ENCODE measurements at places on chromosomes 4 and X.

- DNase-seq = no peak
These were observed 146.1 kb downstream of the CBR4 start for GRCh38 chr4:168863719-168864647.

DNA sequence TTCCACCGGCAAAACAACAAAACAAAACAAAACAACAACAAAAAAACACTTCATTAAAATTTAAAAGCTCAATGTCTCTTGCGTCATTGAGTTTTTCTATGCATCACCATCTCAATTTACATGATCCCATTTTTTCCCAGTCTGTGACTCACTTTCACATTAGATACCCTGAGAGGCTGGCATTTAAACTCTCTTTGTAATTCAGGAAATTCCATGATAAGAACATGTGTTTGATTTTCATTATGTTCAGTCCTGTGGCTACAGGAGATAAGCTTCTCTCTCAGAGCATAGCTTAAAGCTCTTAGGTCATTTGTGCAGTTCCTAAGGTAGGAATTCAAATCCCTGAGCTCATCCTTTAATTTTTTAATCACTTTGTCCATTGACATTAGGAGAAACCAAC is 104.6 kb downstream of the NBDY start:
- no peak for DNase-seq

GRCh38 chrX:2466876-2467656 is 33.7 kb downstream of the DHRSX start:
- DNase-seq = no peak

- DNase-seq = no peak
These were observed 136.0 kb upstream of the PABPC4L start for GRCh38 chr4:134337574-134337973.

- DNase-seq = peak; percentile 44
These were observed 36.1 kb upstream of the DOCK11 start for GRCh38 chrX:118459494-118459893.

- no peak for DNase-seq
These were observed 1.1 kb downstream of the GCNA start for GRCh38 chrX:71579136-71579989.

GRCh38 chr4:107449611-107450369 is 270.2 kb downstream of the PAPSS1 start:
- DNase-seq = no peak

DNA sequence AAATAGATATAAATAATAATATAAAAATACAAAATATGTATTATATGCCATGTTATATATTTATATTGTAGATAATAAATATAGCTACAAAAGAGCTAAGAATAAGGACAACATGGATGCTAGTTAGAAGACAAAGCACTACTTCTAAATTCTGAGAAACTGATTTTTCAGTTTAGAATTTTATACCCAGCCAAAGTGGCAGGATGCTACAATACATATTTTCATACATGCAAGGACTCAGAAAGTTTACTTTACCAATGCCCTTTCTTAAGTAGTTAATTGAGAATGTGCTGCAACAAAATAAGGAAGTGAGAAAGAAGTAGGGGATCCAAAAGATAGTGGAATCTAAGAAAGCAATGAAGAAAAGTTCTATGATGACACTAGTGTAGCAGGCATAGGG is 64.5 kb downstream of the PDE5A start:
- no peak for DNase-seq

- no peak for DNase-seq
These were observed 57.3 kb downstream of the AGA start for GRCh38 chr4:177384856-177385397.

DNA sequence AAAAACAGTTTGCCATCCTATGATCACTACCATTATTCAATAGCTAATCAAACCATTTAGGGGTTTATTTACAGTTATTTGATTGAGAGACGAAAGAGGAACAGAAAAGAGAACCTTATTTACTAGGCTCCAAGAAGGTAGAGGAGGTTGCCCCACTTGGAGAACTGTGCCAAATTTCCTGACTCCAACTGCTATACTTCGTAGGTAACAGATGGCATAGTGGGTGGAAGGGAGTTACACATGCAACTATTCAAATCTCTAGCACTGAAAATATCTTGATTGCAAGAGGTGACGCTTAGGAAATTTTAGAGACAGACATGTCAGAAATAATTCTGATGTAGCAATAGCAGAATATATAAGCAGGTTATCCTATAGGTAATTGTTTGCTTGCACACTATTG is 38.0 kb upstream of the TMPRSS11F start:
- peak; percentile 34 for DNase-seq

GRCh38 chr4:84690481-84690880 is 107.6 kb downstream of the CDS1 start:
- no peak for DNase-seq

GRCh38 chr4:40305328-40306170 is 29.6 kb upstream of the CHRNA9 start:
- DNase-seq = no peak

DNA sequence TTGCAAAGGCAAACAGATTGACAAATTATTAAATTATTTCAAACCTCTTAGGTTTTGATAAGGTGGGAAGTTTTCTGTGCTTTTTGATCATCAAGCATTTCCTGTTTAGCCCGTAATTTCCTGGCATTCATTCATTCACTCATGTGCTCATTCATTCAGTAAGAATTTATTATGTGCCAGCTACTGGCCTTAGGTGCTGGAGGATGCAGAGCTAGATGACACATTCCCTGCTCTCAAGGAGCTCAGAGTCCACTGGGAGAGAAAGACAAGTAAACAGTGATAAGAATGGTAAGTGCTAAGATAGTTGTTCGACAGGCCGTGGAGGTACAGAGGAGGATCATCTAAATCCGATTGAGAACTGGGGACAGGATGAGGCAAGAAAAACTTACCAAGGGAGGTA is 153.0 kb downstream of the DCTD start:
- DNase-seq = no peak

DNA sequence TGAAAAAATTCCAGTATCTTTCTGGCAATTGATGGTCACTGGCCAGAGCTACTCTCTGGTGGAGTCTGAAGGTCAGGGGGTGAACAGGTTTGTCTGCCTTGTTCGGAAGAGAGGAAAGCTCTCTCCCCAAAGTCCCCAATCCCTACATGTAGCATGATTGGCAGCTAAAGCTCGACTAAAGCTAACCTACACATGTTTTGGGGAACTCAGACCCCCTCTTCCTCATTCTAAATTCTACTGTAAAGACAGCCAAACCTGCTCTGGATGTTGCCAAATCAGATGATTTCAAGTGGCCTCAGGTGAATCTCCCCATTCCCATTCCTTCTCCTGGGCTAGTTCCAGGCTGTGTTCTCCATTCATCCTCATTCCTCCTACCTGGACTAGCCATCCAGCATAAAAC is 84.1 kb downstream of the MSN start:
- no peak for DNase-seq

DNA sequence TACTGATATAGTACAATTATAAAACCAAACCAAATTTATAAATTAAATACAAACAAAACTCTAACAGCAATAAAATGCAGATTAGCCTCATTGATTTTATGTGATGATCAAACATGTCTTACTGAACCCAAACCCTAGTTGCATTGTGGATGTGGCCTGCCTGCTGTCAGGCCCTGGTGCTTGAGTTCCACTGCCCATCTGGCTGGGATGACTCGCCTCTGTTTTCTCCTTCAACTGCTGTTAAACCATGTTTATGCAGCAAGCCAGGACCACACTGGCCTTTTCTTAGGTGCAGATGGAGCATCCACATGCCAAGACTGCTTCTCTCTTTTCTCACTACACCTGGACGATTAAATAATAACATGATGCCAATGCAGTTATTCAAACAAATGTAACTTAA is 22.6 kb downstream of the NAP1L5 start:
- no peak for DNase-seq

- no peak for DNase-seq
These were observed at the start of gene WAS for GRCh38 chrX:48683411-48683982. Gene WAS (plus strand): TSS chrX:48683799. CDS start chrX:48683854, 55 bp downstream.

GRCh38 chr4:116438981-116439729 is 646.2 kb downstream of the TRAM1L1 start:
- DNase-seq = peak; percentile 17

DNA sequence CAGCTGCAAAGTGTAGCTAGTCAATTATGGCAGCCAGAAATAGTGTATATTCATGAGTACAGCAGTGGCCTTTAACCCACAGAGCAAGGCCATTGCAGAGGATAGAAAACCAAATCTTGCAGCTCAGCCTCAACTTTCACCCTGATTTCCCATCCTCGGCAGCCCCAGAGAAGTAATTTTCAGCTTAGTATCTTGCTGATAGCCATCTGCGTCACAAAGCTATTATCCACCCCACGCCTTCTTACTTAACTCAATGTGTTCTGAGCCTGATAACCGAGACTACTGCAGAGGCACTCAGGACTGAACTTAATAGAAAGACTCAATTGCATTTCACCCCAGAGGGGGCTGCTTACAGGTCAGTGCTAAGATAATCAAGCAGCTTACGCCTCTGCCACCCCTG is 174.5 kb upstream of the MAOA start:
- no peak for DNase-seq

DNA sequence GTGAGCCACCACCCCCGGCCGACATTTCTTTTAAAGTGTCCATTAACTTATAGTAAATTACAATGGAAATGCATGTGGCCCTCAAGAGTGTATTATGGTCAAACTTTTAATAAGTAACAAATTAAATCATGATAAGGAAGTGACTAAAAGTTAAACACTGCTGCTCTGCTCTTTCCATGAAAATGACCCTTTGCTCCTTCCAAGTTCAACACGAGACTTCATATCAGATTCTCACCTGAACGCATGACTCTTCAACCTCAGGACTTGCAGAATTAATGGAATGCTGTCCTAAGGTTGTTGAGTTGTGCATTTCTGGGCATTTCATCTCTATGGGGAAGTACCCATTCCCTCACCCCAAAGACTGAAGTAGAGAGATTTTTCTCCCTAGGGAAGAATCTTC is 27.1 kb downstream of the AWAT2 start:
- no peak for DNase-seq

- DNase-seq = no peak
These were observed 23.4 kb downstream of the FBXW7 start for GRCh38 chr4:152512483-152512882.

DNA sequence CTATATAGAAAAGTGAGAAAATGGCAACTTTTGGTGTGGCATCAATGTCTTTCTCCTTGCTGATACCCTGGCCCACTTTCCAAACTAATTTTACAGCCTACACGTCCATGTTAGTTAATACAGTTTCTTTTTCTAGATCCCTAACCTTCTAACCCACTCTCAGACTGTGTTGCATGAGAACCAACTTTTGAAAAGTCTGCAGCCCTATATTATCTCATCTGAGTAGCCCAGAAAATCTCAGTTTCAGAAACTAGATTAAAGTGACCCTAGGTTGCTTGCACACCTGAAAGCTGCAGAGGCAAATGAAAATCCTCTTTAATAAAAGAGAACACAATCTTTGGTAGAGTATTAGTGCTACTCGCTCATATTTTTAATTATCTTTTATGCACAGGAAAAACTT is 371.6 kb upstream of the EMCN start:
- no peak for DNase-seq

DNA sequence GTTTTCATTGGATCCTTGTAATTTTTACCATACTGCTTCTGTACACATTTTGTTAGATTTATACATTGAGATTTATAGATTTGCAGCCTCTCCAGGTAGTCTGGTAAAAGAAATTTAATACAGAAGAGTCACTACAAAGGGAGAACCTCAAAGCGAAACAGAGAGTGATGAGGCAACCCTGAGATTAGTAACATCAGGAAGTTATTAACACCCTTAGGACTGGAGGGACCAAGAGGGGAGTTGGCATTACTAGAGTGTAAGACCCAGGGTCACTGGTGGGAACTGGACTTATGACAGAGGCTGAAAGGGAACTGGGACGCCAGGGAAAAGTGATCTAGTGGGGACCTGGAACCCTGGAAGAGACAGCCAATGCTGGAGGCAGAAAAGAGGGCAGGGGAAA is 20.6 kb upstream of the MAML3 start:
- DNase-seq = no peak

GRCh38 chr4:76804096-76804495 is 93.8 kb downstream of the SOWAHB start:
- DNase-seq = no peak

- DNase-seq = no peak
These were observed 2361.9 kb downstream of the ARAP2 start for GRCh38 chr4:33882246-33882990.

DNA sequence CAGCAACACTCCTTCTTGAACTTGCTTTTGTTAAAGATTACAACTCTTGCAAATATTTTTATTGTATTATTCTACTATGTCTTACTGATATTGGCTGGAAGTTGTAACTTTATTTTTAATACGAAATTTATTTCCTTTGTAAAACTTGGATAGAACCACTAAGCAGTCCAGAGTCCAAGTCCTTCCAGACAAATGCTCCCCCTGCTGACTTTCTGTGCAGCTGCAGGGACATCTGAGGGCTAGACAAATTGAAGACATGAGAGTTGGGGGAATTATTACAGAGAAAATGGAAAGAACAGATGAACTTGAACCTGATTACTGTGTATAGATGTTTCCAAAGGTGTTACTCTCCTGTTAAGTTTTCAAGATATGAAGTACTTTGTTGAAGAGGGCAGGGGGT is 238.8 kb downstream of the GRIA3 start:
- peak; percentile 2 for DNase-seq
